ENCODE measurements at places on chromosomes 1 and 21.
A peak's percentile ranks its signal among the peaks of the same experiment; 100 is the strongest.

DNA sequence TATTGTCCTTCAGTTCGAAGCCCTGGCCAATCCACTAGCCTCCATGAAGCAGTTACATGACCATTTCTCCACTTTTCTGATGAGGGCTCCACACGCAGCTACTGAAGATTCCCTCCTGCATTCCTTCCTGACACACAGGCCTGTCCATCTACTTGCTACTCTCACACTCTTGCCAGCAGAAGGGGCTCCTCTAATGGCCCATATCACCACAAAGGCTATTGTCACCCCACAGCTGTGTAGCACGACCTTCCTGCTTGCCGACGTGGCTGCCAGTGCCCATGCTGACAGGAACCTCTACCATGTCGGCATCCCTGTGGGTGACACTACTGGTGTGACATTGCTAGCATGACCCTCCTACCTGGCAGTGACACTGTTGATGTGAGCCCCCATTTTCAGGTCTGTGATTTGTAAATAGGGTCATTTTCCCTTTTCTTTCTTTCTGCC, 1528.6 kb upstream of the TPTE start:
- no peak for DNase-seq

DNA sequence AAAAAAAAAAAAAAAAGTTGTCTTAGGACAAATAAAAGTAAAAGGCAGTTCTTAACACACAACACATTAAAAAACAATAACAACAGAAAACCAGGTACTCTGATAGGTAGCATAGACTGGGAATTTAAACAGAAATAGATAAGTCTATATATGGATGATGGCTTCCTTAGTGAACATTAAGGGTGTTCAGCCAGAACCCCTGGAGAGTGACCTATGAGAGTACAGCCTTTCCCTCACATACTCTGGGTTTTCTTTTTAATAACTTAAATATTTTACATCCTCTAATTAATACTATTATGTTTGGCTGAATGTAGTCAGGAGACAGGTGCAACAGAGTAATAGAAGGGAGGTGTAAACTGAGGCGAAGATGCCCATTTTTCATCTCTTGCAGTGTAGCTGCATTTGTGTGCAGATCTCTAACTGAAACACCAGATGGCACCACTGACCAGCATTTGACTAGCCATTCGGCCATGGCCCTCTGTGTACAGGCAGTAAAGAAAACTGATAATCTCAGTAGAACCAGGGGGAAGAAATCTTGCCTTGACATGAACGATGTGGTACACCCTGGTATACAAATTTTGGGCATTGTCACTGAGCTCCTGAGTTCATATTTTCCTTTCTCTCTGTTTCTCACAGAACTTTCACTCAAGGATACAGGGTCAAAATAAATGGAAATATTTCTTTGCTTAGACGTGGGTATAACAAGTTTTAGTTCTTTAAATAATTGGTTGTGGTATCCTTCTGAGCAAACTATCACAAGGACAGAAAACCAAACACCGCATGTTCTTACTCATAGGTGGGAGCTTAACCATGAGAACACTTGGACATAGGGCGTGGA, 7.6 kb downstream of the TTF2 start:
- peak; percentile 59 for DNase-seq

DNA sequence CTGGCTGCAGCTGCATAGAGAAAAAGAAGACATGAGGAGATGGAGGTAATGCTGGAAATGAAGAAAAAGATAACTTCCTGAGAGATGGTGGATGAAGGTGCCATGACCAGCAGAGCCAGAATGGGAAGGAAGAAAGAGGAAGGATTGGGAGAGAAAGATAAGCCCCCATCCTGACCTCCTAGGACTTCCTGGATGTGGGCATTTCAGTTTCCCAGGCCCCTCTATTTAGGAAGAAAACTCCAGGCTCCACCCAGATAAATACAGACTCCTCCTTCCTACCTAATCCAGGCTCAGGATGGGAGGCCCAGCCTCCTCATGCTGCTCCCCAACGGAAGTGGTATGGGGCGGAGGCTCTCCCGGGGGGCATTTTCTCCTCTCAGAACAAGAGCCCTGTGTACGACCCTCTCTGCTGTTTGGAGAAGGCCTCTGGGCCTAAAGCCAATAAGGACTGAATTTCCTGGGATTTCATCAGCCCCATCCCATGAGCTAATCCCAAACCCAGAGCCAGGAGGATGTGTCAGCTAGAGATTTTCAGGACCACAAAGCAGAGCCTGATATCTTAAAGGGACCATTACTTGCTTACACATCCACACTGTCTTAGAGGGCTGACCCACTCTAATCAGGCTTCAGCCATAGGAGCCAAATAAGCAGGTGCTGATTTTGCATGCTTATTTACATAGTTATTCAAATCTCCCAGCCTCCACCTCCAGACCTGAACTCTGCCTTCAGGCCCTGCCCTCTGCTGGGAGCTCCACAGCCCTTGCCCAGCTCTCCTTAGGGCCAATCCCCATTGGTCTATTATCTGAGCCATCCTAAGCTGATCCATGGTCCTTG, 5.1 kb upstream of the ARHGEF2 start:
- peak; percentile 92 for DNase-seq

GRCh38 chr1:215523906-215524305, 43.2 kb upstream of the KCTD3 start:
- no peak for DNase-seq

GRCh38 chr1:245538671-245539070, 383.9 kb downstream of the KIF26B start:
- DNase-seq = no peak

DNA sequence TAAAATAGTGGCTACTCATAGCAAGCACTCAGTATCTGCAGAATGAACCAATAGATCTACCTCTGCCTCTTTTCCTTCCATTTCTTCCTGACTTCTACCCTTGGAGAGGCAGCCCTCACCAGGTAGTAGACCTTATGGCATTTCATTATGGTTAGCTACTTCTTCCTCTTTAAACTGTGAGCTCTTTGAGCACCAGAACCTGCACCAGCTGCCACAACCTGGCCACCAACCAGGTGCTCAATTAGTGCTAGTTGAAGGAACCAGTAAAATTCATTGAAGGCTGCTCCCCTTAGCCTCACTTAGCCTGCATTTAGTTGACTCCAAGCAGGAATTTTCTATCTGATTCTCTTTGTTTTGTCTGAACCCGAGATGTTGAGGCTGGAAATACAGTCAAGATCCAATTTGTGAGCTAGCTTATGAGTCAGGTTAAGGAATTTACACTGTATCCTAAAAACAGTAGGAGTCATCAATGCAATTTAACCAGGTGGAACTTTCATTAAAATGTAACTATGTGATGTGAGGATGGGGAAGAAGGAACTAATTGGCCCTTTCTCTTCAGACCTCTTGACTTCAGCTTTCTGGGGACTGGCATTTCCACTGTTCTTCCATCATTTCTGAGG, 81.5 kb upstream of the UBE2U start:
- no peak for DNase-seq

GRCh38 chr21:28025111-28025510, 967.6 kb downstream of the LTN1 start:
- DNase-seq = no peak

GRCh38 chr1:160206421-160207117, 1.4 kb downstream of the PEA15 start:
- no peak for DNase-seq

- DNase-seq = no peak
These were observed 14.6 kb downstream of the SYF2 start for GRCh38 chr1:25217598-25218232.

GRCh38 chr1:221289103-221289502, 409.9 kb downstream of the HLX start:
- no peak for DNase-seq

- peak; percentile 23 for DNase-seq
These were observed 893 bp downstream of the RCC2 start for GRCh38 chr1:17438318-17439249.

DNA sequence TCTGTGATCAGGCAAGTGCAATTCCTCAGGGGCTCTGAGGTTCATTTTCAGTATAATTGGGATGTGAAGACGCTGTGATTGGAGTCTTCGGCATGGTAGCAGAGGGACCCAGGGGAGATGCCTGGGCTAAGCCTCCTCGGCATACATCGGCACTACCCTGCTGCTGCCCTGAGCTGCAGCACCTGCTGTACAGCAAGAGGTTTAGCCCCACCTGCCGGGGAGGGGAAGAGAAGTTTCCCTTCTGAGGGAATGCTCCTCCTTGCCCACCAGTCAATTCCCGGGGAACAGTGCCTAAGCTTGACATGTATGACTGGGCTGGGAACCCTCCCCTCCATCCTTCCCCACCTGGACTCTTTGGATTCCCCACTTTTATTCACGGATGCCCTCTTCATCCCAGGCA, 24.9 kb downstream of the CNIH3 start:
- DNase-seq = peak; percentile 18

GRCh38 chr1:36096500-36097432, 8.1 kb downstream of the ADPRS start:
- DNase-seq = no peak

- peak; percentile 18 for DNase-seq
These were observed 128.4 kb upstream of the SOD1 start for GRCh38 chr21:31530897-31531705.

DNA sequence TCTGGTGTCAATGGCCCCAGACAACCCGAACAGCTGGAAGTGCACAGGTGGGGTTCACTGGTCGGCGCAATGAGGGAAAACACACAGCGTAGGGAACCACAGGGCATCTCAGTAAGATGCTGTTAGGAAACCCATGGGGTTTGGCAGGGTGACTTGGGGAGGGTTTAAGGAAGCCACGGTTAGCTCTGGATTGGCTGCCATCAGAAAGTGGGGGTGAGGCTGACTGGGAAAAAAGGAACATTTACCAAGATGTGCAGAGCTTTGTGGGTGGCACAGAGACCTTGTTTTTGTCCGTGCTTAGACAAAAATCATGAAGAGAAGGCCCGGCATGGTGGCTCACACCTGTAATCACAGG, 11.0 kb downstream of the ALDH4A1 start:
- DNase-seq = no peak

DNA sequence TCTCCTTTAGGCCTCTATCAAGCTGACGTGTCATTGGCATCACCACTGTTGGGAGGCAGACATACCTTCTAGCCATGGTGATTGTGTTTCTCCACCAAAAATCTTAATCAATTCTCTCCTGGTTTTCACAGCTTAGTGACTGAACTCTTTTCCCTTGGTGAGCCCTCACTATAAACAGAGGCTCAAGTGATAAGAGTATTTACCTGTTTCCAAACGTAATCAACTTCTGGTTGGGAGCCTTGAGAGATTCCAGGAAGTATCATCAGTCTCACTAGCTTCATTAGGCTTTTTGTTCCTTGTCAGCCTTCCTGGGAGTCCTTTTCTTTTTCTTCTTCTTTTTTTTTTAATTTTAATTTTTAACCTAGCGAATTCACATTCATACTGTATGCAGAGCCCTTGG, 33.8 kb upstream of the KCNQ4 start:
- DNase-seq = no peak

DNA sequence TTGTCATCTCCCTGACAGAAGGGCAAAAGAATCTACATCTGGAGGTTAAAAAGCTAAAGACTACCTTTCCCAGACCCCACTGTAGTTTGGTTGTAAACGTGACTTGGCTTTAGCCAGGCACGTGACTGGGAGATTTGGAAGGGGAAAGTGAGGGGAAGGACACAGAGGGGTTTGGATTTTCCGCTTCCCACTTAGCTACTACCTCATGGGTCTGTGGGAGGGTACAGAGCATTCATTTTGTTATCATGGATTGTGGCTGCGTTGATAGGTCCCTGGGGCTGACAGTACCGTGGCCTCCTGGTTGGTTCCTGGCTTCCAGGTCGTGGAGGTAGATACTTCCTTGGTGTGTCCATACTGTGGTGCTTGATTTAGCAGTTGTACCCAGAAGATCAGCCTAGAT, 2.6 kb downstream of the CHD1L start:
- DNase-seq = no peak

GRCh38 chr1:203281851-203282661, 23.3 kb upstream of the BTG2 start:
- DNase-seq = no peak

DNA sequence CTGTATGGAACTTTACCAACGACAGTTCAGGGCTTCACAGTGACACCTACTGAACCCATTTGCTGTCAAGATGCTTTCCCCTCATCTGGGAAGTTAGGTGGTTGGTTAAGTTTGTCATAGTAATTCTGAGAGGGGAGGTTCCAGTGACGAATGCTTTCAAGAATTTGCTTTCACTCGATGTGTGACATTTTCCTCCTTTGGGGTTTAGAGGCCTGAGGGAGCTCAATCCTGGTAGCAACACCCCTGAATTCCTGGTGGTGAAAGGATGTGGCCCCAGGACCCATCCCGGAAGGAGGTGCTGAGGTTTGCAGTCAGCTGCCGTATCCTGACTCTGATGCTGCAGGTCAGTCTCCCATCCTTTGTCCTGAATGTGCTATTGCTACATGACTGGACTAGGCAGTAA, 2.8 kb downstream of the PIGV start:
- no peak for DNase-seq

DNA sequence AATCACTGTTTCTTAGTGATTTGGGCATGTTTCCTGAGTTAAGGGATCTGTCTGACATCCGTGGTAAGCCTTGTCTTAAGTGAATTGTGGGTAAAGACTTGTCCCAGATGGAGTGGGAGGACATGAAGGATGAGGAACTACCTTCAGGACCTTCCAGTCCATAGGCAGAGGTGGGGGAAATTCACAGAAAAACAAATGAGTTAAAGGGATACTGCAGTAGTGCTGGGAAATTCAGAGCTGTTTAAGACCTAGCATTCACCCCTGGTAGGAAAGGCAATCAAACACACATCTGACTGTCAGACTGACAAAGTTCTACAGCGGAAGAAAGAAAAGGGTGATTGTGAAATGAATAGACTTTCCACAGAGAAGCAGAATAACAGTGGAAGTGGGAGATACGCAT, 3.0 kb downstream of the GNAT2 start:
- no peak for DNase-seq

- DNase-seq = peak; percentile 72
These were observed 10.3 kb downstream of the LMNA start for GRCh38 chr1:156124557-156125483.

DNA sequence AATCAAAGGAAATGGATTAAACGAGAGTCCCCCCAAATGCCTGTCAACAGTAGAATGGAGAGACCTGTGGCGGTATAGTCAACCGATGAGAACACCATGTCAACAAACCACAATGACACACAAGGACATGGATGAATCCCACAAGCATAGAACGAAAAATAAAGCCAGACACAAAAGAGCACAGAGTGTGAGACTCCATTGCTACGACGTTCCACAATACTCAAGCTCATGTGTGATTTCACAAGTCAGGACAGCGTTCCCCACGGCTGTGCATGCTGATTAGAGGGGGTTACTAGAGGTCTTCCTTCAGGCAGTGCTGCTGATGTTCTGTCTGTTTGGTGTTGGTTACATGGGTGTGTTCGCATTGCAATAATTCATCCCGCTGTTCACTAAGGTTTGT, 5.8 kb upstream of the PLA2G2D start:
- no peak for DNase-seq

Data from LoVo (cell line).